ENCODE measurements at places on chromosomes 2 and 18.

DNA sequence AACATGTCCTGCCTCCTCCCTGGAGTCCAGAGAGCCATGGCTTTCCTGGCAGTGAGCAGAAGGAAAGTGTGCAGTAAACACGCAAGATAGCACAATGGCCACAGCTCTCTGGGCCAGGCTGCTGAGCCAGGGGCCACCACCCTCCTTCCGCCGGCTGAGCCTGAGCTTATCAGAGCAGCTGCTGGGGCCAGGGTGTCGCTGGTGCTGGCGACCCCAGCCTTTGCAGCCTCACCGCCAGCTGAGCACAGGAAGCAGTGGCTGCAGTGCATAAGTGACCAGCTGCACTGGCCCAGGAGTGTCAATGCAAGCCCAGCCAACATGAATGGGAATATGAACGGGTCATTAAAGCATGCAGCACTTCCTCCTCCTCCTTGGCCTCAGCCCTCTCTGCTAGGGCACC lies 172.0 kb downstream of the ZFP36L2 start:
- peak; percentile 74 for DNase-seq

DNA sequence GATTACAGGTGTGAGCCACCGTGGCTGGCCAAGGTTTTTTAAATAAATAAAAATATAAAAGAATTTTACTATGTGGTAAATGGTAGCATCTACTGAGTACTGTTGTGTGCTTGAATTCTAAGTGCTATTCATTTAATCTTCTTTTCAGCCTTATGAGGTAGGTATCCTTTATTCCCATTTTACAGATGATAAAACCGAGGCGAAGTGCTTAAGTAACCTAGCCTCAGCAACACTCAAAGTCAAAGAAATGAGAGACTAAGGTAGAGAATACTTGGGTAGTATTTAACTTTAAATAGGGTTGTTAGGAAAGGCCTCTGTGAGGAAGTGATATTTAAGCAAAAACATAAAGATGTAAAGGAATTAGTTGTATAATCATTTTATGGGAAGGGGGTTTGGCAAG lies 5.7 kb upstream of the THOC1 start:
- DNase-seq, result no peak

DNA sequence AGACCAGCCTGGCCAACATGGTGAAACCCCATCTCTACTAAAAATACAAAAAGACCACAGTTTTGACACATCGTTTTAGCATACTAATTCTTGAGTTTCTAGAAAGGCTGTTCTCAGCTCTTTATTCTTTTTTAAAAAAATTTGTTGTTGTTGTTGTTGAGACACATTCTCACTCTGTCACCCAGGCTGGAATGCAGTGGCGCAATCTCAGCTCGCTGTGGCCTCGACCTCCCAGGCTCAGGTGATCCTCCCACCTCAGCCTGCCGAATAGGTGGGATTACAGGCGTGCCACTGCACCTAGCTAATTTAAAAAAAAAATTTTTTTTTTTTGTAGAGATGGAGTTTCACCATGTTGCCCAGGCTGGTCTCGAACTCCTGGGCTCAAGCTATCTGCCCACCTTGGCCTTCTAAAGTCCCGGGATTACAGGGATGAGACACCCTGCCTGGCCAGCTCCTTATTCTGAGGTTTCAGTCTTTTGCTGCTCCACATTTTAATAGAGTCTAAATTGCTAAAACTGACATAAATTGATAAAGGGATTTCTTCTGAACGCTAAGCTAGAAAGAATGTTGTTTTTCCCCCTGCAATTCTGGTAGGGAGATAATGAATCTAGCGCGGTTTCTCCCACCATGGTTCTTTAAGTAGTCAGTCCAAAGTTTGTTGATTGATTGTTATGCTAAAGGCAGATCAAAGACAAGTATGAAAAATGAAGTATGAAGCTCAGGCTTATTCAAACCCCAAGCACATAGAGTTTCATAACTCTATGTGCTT lies 32.6 kb upstream of the CABLES1 start:
- no peak for DNase-seq

GRCh38 chr2:132896073-132896472 lies 226.1 kb upstream of the LYPD1 start:
- no peak for DNase-seq

GRCh38 chr2:149540138-149540537 lies 47.4 kb downstream of the MMADHC start:
- no peak for DNase-seq

DNA sequence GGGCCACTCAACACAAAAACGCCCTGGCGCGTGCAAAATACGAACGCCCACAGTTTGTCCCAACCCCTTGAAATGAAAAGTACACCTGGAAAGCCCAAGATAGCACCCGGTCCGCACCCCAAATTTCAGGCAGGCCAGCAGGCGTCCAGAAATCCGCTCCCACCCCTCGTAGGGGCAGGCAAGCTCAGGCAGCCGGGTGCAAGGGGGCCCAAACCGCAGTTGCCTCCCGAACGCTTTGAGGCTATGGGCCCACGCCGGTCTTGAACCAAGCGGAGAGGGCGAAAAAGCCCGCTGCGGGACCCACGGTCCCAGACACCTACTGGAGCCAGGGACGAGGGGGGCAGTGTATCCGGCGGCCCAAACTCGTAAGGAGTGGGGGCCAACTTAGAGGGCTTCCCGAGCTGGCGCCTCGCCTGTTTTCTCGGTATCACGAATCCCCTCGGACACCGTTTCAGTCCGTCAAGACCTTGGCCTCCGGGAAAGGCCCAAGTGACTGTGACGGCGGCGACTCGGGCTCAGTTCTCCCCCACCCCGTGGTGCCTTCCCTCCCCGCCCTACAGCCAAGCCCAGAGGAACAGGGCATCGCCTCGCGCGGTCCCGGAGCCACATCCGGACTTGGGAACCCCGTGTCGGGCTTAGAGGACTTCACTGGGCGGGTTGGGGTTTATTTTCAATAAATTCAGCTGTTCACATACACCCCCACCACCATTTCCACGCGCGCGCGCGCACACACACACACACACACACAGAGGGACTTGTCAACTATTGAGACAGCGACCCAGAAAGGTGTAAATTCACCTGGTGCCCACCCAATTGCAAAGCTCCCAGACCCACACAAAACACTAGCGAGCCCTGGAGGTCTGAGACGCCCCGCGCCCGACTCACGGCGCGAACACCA lies 6.2 kb upstream of the SATB2 start:
- no peak for DNase-seq

- no peak for DNase-seq
These were observed 427.5 kb upstream of the CDH20 start for GRCh38 chr18:60905699-60906098.

GRCh38 chr2:168798888-168799410 lies 3.5 kb upstream of the NOSTRIN start:
- no peak for DNase-seq

DNA sequence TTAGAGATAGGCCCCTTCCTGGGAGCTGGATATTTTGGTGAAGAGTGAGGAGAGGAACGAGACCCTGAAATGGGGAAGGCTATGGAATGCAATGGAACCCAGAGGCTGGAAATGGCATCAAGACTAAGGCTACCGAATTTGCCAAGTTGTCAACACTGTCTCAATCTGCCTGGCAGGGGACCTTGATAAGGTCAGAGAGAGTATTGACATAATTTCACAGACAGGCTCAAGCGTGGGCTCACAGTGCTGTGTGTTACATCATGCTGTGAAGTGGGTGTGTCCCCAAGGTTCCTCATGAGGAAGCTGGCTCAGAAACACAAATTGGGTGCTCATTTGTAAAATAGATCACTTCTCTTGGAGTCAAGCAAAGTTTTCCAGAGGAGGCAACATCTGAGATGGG lies 51.8 kb upstream of the CYRIA start:
- no peak for DNase-seq

GRCh38 chr2:71348302-71348701 lies 16.7 kb downstream of the ZNF638 start:
- DNase-seq, result peak; percentile 67

GRCh38 chr2:38237311-38237710 lies 139.8 kb downstream of the ATL2 start:
- no peak for DNase-seq

DNA sequence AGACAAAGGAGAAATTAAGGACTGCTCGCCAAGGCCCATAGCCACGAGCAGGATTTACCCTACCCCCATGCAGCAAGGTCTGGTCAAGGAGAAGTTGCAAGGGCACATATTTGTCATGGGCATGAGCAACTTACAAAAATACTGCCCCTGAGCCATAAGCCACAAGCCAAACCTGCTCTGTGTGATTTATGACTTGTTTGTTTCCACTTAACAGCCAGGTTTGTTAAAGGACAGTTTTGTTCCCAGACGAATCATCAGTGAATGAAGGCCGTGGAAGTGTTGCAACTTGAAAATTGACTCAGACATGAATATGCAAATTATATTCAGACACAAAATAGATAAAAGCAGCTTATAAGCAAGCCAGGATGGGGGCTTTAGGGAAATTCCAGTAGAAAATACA lies 31.3 kb upstream of the EVA1A start:
- no peak for DNase-seq

DNA sequence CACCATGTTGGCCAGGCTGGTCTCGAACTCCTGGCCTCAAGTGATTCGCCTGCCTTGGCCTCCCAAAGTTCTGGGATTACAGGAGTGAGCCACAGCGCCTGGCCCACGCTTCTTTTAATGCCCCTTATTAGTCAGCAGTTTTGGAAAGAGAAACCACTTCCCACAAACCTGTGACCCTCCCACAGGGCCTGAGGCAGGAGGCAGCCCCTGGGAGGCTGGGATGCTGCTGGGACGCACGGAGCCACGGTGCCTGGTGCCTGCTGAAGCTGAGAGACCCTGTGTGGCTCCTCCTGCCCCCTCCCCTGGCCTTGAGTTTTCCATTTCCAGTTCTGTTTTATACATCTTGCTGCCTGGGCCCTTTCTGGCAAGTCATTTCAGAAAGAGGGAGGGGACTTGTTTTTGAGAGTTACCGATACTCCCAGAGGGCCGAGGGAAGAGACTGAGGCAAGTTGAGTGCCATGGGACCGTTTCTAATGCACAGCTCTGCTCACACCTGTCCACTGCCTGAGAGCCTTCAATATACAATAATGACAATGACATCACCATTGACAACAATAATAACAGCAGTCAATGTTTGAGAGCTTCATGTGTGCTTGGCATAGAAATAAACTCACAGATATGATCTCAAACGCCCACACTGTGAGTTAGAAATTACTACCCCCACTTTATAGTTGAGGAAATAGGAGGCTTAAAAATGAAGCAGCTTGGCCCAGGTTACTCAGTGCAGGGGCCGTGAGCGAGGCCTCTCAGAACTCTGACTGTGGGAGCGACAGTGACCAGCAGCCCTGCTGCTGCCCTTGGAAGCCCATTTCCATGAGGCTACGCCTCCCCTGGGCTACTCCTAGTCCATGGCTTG lies 78.1 kb upstream of the YWHAQ start:
- DNase-seq, result peak; percentile 66

DNA sequence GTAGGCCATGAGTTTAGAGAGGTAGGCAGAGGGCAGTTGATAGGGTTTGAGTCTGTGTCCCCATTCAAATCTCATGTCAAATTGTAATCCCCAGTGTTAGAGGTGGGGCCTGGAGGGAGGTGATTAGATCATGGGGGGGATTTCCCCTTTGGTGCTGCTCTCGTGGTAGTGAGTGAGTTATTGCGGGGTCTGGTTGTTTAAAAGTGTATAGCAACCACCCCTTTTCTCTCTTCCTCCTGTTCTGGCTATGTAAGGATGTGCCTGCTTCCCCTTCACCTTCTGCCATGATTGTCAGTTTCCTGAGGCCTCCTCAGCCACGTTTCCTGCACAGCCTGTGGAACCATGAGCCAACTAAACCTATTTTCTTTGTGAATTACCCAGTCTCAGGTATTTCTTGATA lies 25.5 kb downstream of the MARCHF4 start:
- DNase-seq, result no peak

- DNase-seq, result no peak
These were observed 74.4 kb upstream of the CYP20A1 start for GRCh38 chr2:203164311-203164935.

DNA sequence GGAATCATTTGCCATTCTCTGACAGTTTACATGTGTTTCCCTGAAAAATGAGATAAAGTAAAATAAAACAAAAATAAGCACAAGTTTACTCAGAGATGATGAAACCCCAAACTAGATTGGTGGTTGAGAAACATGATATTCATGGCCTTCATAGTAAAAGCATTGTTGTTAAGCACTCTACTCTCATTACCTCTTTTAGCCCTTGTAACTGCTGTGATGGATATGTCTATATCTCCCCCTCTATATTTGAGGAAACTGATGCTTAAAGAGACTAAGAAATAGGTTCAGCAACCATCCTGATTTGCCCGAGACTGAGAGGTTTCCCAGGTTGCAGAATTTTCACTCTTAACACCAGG lies 33.9 kb upstream of the GALNT3 start:
- DNase-seq, result no peak

- DNase-seq, result peak; percentile 47
These were observed 102.6 kb downstream of the MCFD2 start for GRCh38 chr2:46813020-46813415.

DNA sequence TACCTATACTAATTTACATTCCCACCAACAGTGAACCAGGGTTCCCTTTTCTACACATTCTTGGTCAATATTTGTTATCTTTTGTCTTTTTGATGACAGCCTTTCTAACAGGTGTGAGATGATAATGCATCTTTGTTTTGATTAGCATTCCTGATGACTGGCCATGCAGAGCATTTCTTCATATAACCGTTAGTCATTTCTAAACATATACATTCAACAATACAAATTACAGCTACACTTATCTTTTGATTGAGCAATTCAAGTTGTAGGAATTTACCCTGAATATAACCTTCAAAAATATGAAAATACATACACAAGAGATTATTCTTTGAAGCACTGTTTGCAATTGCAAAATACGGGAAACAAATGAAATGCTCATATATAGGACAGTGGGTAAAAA lies 94.9 kb downstream of the TMEM131 start:
- peak; percentile 34 for DNase-seq

- DNase-seq, result peak; percentile 68
These were observed 261.6 kb downstream of the ASXL3 start for GRCh38 chr18:33839452-33840211.

DNA sequence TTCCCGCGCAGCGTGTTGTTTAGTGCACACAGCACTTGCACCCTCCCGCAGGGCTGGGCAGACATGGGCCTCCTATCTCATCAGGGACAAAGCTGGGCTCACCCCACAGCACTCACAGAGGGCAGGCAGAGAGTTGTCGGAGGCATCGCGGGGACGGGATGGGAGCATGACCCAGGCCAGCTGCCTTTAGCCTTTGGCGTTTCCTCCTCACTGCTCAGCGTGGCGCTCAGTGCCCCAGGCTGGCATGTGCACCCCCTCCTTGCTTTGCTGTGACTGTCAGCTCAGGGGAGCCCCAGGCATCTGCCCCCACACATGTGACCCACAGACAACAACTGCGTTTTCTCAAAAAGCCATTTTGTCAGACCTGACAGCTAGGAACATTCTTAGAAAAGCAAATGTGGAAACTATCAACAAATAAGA lies 101.1 kb downstream of the RNF144A start:
- no peak for DNase-seq

- no peak for DNase-seq
These were observed 74.6 kb upstream of the GALNT5 start for GRCh38 chr2:157182834-157183396.

- peak; percentile 71 for DNase-seq
These were observed 66.9 kb upstream of the ZNG1B start for GRCh38 chr2:113370478-113371091.
